ENCODE measurements at places on chromosomes 1 and 21.

- DNase-seq: no peak
Measured at GRCh38 chr1:52337439-52337838, 28.6 kb downstream of the CC2D1B start.

GRCh38 chr21:14989359-14989758, 75.4 kb downstream of the NRIP1 start:
- no peak for DNase-seq

- DNase-seq: no peak
Measured at GRCh38 chr1:242579528-242580235, 55.2 kb upstream of the PLD5 start.

GRCh38 chr1:155218854-155219591, 10.5 kb downstream of the MTX1 start:
- DNase-seq: peak; percentile 66

GRCh38 chr1:65629788-65630187, 162.9 kb upstream of the PDE4B start:
- DNase-seq: no peak

Measured in inflammatory macrophage treated with lipopolysaccharide for 4 hours (primary cell).